GM23338 (cell line): ENCODE measurements at places on chromosomes 3 and 15. TPM values are rescaled to one million over a fixed set of nuclear protein-coding genes. Genes with fewer than 3 reads are reported as not detected.

TMEM45A gene
- total RNA-seq: 6.5 and 7.0 TPM in 2 replicates

LARP6 gene
- total RNA-seq: 19.7 and 22.4 TPM in 2 replicates

GPR156 gene
- 2.5 and 4.7 TPM in 2 replicates for total RNA-seq

STRA6 gene
- 9.9 and 14.1 TPM in 2 replicates for total RNA-seq

SERPINI2 gene
- 1.8 and 2.5 TPM in 2 replicates for total RNA-seq

EPHB3 gene
- 1.0 and 2.0 TPM in 2 replicates for total RNA-seq

PPP1R14D gene
- total RNA-seq: not detected in 2 replicates

HGD gene
- total RNA-seq: not detected in 2 replicates

C3orf22 gene
- not detected in 2 replicates for total RNA-seq

BFSP2 gene
- total RNA-seq: not detected in 2 replicates

GOLGA8H gene
- total RNA-seq: 0.63 and 1.2 TPM in 2 replicates

RYR3 gene
- total RNA-seq: 0.97 and 1.2 TPM in 2 replicates
